Activated CD8-positive, alpha-beta memory T cell treated with anti-CD3 and anti-CD28 coated beads, Interleukin-2, amount 50 U/mL, for 48 hours (primary cell): ENCODE measurements at places on chromosomes 5 and 9.

DNA sequence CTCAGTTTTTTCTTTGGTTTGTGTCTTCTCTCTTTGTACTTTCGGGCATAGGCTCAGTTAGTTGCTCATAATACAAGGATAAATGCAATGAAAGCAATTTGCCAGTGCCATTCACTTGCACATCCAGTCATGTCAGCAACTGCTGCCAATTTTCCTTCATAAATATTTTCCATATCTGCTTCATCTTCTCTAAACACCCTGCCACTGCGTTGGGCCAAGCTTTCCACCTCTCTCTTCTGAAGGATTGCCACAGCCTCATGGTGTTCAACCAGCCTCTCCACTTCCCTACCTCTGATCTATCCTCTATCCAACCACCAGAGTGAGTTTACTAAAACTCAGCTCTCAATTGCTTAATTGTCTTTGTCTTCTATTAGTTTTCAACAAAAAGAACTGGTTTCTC, 192.5 kb upstream of the ZNF462 start:
- DNase-seq = no peak

DNA sequence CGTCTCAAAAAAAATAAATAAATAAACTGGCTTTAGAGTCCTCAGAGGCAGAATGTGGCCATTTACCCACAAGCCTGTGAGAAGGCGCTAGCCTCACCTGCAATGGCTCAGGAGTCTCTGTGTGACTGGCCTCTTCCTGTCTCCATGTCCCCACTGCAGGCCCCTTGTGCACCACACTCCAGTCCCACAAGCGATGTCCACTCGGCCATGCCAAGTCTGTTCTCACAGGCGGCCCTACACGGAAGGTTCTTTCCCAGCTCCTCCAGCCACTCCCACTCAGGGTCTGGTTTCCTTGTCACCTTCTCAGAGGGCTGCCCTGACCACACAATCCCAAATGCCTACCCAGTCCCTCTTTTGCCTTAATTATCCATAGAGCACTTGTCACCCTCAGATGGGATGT, 38.2 kb downstream of the POLR1E start:
- DNase-seq = no peak

- no peak for DNase-seq
These were observed 10.4 kb upstream of the C5orf63 start for GRCh38 chr5:127083711-127084110.

- no peak for DNase-seq
These were observed 75.8 kb downstream of the SMIM23 start for GRCh38 chr5:171861381-171861780.

- no peak for DNase-seq
These were observed 15.2 kb upstream of the LHX3 start for GRCh38 chr9:136220017-136220729.

DNA sequence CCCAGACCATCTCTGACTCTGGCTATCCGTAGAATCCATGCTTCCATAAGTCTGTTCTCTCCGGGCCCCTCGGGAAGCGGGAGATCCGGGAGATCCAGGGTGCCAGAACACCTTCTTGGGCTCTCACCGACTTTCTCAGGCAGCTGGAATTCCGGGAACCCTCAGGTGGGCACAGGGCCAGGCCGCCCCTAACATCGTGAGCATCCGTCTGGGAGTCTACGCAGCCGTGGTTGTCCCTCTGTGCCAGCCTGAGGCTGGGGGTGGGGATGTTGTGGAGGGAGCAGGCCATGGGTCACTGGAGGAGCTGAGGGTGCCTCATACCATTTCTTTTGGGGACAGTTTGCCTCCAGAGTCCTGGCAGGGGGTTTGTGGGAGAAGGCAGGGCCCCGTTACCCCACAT, 92.3 kb upstream of the COL5A1 start:
- DNase-seq = no peak

- peak; percentile 69 for DNase-seq
These were observed 20.1 kb downstream of the CXXC5 start for GRCh38 chr5:139668064-139668880.
